PC-9 (cell line): ENCODE measurements at places on chromosomes 3 and 15.

DNA sequence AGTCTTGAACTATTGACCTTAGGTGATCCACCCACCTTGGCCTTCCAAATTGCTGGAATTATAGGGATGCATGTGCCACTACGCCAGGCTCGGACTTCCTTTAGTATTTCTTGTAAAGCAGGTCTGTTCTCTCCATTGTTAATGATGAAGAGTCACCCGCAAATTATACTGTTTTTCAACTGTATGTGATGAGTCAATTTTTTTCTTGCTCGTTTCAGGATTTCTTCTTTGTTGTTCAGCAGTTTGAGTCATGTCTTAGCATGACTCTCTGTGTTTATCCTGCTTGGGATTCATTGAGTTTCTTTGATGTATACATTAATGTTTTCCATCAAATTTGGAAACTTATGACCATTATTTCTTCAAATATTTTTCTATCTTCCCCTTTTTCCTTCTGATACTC lies 28.9 kb downstream of the GRAMD1C start:
- DNase-seq: no peak

DNA sequence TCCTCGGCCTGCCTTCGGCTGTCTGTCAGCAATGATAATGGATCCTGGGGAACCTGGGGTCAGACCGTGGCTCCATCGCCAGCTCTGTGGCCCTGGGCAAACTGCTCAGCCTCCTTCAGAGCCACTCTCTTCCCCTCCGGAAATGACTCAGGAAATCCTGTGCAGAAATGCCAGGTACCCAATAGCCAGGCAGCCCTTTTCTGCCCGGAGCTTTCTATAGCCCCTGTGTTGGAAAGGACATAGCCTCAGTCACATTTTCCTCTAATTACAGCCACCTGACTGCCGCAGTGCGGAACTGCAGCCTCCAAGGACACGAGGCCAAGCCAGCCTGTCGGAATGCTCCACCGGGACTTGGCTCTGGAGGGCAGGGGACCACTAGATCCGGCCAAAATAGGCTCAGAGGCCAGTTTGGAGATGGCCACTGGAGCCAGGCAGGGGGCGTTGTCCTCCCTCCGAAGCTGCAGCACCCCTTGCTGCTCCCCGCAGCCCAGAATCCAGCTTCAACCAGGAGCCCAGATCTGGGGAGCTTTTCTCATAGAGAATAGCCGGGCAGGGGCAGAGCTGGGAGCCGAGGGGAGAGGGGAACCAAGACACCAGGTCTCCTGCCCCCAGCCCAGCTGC lies 11.6 kb upstream of the ZXDC start:
- no peak for DNase-seq

DNA sequence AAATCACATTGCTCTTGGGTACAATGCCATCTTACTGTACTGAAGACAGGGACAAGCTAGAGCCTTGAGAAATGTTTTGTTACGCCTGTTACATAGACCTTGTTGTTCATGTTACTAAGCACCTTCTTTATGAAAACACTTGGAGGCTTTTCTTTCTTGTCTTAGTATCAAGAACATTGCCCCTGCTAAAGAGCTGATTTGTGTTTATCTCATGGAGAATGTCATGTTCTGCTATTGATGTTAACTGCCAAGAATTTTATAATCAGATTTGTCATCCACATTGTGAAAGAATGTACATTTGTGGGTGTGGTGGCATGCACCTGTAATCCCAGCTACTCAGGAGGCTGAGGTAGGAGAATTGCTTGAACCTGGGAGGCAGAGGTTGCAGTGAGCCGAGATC lies 431.3 kb upstream of the MDFIC2 start:
- DNase-seq: no peak

DNA sequence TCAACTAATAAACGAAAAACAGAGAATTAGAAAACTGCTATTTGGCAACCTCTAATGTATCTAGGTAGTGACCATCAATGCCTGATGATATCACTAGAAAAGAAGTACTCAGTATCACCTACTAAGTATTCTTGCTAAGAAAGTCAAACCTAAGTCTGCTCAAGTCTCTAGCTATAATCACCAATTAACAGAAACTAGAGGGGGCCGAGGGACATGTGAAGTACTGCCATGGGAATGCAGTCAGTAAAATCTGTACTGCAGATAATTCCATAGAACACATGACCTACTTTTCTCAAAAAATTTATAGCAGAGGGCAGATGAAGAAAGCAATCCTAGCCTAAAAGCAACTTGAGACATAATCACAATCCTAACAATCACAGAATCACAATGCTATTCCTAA lies 51.4 kb downstream of the CPEB1 start:
- no peak for DNase-seq

DNA sequence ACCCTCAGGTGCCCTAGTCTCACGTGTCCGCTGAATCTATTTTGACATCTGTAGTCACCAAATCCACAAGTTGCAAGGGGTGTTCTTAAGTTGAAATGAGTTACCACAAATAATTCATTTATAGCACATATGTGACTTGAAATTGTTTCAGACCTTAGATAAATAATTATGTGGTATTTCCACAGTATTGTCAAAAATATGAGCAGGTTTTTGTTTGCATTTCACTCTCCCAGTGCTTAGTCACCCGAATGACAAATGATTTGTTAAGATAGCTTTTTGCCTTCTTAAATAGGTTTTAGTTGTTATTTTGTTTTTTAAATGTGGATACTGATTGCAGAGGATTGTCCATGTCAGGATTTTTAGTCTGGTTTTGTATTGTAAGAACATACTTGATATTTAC lies 2.6 kb downstream of the MFSD1 start:
- DNase-seq: no peak

DNA sequence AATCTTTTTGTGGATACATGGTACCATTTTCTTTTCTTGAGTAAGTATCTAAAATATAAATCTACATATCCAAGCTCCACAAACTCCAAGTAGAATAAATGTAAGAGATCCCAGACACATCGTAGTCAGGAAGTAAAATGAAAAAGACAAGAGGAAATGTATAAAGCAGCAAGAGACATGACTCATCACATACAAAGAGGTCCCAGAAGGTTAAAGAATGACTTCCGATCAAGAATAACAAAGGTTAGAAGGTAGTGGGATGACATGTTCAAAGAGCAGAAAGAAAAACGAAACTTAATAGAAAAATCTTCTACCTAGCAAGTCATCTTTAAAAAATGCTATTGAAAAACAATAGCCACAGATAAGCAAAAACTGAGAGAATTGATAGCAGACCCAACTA lies 705.8 kb downstream of the NR2F2 start:
- no peak for DNase-seq

GRCh38 chr15:98935736-98936135 lies 71.9 kb downstream of the PGPEP1L start:
- DNase-seq: no peak

- DNase-seq: no peak
Observed at GRCh38 chr3:13535526-13535875, 13.4 kb upstream of the FBLN2 start.

DNA sequence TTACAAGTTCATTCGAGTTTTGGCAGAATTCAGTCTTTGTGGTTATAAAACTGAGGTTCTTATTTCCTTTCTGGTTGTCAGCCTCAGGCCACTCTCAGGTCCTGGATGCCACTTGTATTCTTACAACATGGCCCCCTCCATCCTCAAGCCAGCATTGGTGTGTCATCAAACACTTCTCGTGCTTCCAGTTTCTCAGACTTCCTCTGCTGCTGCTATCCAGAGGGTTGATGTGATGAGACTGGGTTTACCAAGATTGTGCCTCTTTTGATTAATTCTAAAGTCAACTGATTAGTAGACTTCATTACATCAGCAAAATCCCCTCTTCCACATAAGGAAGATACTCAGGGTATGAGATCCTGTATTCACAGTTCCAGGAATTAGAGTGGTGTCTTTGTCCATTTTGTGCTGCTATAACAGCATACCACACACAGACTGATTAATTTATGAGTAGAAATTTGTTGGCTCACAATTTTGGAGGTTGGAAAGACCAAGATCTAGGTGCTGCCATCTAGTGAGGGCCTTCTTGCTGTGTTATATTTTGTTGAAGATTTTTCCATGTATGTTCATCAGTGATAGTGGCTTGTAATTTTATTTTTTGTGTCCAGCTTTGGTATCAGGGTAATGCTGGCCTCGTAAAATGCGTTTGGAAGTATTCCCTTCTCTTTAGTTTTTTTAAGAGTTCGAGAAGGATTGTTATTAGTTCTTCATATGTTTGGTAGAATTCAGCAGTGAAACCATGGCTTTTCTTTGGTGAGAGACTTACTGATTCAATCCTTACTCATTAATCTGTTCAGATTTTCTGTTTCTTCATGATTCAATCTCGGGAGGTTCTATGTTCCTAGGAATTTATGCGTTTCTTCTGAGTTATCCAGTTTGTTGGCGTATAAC lies 11.1 kb downstream of the LRCH3 start:
- DNase-seq: no peak

DNA sequence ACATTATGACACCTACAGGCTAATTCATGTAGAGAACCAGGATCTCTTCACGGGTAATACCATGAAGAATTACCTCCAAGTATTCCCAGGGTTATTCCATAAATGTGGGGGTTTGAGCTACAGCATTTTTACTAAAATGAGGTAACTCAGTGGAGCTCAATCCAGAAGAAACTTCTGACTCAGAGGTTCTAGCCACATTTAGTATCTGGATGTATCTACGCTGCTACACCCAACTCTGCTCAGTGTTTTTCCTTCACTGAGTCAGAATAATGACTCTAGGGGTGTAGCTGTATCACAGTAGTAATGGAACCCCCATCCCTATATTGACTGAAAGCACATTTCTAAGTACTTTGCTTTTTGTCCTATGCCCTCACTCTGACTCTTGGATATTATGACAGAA lies 52.4 kb downstream of the COPS2 start:
- DNase-seq: no peak

- DNase-seq: no peak
Observed at GRCh38 chr15:94234300-94234699, 2.9 kb downstream of the MCTP2 start.

GRCh38 chr15:81029414-81030300 lies 28.9 kb downstream of the TLNRD1 start:
- DNase-seq: peak; percentile 65

DNA sequence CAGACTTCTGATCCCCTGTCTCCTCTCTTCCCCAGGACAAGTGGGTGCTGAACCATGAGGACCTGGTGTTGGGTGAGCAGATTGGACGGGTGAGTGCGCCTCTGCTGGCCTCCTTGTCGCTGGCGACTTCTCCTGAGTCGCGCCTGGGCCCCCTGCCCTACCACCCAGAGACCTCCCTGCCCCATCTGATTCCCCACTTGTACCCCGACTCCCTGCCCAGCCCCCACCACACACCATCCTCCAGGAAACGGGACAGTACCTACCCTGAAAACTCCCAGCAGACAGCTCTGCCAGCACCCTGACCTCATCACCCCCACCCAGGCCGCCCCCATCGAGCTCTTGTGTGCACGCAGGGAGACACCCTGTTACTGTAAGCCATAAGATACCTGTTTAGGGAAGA lies 7.7 kb downstream of the FES start:
- DNase-seq: no peak

GRCh38 chr3:31981206-31982181 lies at the start of the genes OSBPL10 and ZNF860:
TSS of gene OSBPL10 (minus strand) at chr3:31981262. CDS start at chr3:31981179, 83 bp downstream.
TSS of gene ZNF860 (plus strand) at chr3:31981750. CDS start at chr3:31989080, 7,330 bp downstream.
- peak; percentile 67 for DNase-seq

GRCh38 chr3:141740349-141740748 lies 2.3 kb downstream of the RNF7 start:
- no peak for DNase-seq

GRCh38 chr3:137766041-137766875 lies 2.1 kb downstream of the SOX14 start:
- no peak for DNase-seq

DNA sequence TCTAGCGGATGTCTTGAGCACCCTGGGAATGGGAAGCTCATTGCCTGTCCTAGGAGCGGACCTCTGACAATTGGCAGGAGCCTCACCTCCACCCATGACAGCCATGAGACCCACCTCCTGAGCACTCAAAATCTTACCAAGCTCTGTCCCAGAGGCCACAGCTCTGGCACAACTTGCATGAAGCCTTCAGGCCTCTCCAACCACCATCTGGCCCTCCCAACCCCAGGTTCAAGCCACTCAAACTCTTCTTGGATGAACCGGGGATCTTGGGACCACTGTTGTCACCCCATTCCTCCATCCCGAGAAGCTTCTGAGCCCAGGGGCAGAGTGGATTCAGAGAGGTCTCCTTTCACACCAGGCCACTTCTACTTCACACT lies 1.5 kb downstream of the VIPR1 start:
- DNase-seq: no peak

GRCh38 chr3:67521053-67521646 lies 133.3 kb downstream of the SUCLG2 start:
- DNase-seq: no peak

- DNase-seq: no peak
Observed at GRCh38 chr15:77605547-77605946, 27.2 kb downstream of the LINGO1 start.

- peak; percentile 79 for DNase-seq
Observed at GRCh38 chr15:98873441-98874218, 134.0 kb downstream of the PGPEP1L start.

DNA sequence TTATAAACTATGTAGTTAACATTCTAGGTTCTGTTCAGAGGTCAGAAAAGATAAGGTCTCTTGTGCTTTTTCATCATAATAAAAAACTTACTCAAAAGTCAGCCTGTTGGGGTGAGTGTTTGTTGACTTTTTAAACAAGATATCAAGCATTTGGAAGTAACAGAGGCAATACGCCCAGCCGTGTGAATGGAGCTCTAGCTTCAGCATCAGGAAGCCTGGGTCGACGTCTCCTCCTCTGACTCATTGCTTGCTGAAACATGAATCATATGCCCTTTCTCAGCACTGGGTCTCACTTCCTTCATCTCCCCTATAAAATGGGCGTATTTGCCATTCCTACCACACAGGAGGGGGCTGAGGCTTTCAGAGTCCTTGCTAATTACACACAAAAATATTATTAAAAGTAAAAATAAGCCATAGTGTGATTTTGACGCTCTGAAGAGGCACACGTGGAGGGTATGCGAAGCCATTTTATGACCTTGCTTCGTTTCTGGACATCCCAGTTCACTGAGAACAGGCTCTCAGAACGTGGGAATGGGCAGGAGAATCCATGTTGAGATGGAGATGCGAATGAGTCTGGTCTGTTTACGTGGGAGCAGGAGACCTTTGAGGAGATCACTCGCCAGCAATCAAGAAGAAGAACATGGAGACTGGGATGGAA lies 220.8 kb upstream of the TPRG1 start:
- DNase-seq: peak; percentile 79

- no peak for DNase-seq
Observed at GRCh38 chr3:26840272-26840870, 217.8 kb downstream of the LRRC3B start.

GRCh38 chr3:34359064-34359463 lies 560.6 kb downstream of the PDCD6IP start:
- no peak for DNase-seq

GRCh38 chr3:35737527-35737926 lies 98.2 kb downstream of the ARPP21 start:
- no peak for DNase-seq

- DNase-seq: no peak
Observed at GRCh38 chr3:11509173-11510000, 134.3 kb downstream of the VGLL4 start.
